Kasumi-1 (cell line): ENCODE measurements at places on chromosomes 3 and 15.

GRCh38 chr15:73852507-73852906 is 20.9 kb upstream of the TBC1D21 start:
- no peak for DNase-seq

DNA sequence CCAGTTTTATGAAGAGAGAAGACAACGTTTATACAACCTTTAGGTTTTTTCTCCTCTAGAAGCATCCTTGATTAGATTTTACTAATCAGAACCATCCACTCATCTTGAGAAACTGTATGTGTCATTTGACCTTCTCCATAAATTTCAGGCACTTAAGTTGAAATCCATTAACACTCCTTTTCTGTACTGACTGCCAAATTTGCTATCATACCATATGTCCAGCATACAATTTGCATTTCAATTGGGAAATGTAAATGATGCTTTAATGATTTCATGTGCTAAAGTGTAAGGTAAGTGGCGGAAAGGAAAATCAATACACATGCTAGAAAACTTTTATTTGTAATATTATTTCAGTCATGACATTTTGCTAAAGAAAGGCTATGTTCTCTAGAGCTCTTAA is 731.6 kb downstream of the GBE1 start:
- DNase-seq: no peak

DNA sequence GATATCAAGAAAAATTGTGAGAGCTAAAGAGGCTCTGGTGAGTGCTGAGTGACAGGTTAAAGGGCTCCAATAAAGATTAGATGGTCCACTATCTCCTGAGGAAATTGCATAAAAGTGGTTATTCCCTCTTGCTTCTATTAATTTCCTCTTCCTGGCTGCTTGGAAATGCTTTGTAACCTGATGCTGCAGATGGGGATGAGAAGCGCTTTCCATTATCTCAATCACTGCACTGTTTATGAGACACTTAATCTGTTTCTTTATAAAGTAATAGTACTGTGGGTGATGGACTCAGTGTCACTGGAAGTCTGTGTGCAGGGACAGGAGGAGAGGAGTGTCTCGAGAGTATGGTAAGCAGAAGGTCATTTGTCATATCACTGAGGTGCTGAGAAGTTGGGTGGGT is 305.3 kb downstream of the EPHB1 start:
- no peak for DNase-seq

GRCh38 chr3:11641683-11642430 is 1.9 kb downstream of the VGLL4 start:
- peak; percentile 34 for DNase-seq

DNA sequence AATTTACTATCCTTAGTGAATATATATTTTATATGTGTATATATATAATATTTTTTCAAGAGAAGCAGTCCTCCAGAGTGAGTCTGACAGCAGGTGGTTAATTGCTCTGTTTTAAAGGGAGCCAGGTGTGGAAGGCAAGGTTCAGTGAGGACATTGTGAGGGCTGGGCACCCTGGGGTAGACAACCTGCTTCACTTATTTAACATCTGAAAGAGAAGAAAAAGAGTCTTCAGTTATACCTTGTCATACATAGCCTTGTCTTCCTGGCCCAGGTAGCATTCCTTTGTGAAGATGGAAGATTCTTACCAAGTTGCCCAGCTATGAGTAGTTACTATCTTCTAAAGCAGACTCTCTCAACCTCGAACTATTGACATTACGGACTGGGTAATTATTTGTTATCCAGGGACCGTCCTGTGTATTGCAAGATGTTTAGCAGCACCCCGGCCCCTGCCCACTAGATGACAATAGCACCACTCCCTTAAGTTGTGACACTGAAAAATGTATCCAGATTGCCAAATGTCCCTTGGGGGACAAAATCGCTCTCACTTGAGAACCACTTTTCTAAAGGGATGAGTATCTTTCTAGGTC is 336.0 kb upstream of the TRIM42 start:
- no peak for DNase-seq

DNA sequence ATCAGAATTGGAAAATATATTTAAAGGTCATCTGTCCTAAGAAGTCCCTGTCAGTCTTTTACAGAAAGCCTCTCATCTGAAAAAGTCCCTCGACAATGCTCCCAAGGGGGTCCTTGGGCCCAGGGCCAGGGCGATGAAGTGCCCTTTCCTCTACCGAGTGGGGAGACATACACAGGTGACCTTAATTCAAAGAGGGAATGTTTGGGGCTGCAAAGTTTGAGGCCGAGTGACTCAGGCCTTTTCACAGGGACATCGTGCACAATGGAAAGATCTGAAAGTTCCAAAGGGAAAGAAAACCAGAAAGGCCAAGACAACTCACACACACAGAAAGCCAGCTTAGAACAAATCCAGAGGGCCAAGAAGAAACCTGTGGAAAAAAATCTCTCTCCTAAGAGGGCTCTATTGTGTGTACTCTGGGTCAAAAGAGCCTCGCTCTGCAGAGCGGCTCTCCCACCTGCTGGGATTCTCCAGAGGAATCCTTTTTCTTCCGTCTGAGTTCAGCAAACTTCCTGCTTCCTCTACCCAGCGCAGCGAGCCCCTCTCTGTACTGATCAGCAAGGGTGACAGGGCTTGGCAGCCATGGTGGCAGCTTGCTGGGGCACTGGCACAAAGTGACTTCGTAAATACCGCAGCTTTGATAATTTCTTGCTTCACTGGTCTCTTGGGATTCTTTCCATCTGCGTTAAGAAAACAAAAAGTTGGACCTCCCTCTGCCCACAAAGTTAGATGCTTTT is 259.1 kb downstream of the OPA1 start:
- DNase-seq: no peak

DNA sequence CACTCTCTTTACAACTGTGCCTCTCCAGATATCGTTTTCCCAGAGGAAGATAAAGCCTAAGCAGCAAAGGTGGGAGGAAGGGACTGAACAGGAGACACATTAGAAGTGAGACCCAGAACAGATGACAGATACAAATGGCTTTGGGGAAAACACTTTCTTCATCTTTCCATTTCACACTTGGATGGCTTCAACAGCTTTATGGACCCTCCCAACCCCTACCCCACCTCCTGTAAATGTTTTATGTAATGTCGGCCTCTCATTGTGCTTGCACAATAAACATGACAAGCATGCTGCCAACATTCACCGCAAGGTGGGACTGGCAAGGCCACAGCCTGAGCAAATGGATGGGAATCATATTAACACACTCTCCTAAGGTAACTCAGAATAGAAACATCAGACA is 1088.6 kb downstream of the TUSC7 start:
- DNase-seq: no peak

GRCh38 chr3:119219069-119219468 is 21.6 kb downstream of the B4GALT4 start:
- no peak for DNase-seq

DNA sequence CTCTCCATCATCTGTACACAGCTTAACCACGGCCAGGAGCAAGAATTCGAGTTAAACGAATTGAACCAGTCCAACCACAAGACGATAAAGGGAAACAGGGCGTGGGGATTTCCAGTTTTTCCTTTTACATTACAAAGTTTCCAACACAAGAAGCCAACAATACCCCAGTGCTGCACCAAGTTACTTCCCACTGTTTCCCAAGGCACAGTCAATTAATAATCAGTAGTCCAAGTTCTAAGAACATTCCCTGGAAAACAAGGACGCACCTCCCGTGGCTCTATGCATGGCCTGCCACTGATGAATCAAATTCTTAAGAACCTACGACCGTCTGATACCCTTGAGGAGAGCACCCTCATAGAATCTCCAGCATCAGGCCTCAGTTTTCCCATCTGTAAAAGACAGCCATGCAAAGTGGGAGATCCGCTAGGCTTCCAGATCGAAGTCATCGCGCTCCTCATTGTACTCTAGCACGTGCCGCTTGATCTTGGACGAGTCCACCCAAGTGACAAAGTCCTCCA is 774 bp downstream of the IMP3 start:
- DNase-seq: peak; percentile 33

GRCh38 chr3:20669675-20670074 is 483.7 kb upstream of the SGO1 start:
- DNase-seq: no peak

DNA sequence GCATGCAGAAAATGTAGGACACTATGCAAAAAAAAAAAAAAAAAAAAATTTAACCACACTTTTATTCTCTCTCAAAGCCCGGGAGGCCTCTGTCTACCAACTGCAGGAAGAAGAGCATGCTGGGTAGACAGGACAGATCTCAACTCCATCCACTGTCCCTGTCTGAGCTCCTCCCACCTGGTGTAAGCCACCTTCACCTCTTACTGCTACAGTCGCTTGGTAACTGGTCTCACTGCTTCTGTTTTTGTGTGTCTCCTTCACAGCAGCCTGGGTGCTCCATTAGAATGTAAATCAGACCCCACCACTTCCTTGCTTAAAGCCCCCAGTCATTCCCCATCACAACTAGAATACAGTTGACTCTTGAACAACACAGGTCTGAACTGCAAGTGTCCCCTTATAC is 115.1 kb upstream of the PROK2 start:
- DNase-seq: no peak

GRCh38 chr3:193987186-193987585 is 148.8 kb upstream of the HES1 start:
- no peak for DNase-seq

DNA sequence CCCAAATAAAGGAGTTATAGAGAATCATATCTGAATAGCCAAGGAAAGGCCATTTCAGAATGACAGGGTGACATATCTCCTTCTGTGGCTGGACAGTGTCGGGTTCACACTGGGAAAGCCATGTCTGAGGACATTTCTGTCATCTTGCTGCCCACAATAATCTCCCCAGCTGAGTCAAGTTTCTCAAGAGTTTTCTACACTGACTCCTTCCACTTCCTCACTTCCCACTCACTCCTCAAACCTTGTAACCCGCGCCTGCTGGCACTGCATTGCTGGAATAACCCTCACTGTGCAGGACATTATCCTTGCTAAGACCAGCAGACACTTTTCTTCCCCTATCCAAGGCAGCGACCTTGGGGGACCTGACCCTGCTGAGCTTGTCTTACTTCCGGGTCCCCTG is 5.3 kb upstream of the INSYN1 start:
- no peak for DNase-seq

- DNase-seq: no peak
These were observed 54.5 kb upstream of the ABHD10 start for GRCh38 chr3:111924283-111924682.

DNA sequence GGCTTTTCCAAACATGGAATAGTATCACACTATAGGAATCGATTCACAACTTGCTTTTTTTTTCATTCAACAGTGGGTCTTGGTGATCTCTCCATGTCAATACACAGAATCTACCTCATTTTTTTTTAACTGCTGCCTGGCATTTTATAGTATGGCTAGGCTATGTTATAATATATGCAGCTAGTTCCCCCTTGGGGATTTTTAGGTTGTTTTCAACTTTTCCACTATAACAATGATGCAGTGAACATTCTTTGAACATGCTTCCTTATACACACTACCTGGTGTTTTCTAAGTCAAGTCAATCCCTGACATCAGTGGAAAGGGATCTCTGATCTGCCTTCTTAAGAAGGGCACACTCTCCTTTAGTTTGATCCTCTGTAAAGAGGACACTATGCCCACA is 46.5 kb upstream of the PLXND1 start:
- no peak for DNase-seq
